BJ (cell line): ENCODE measurements at places on chromosomes 1 and 21. TPM values are rescaled to one million over a fixed set of nuclear protein-coding genes. Genes with fewer than 3 reads are reported as not detected.
A peak's percentile ranks its signal among the peaks of the same experiment; 100 is the strongest.

FCGR3A gene
- polyA plus RNA-seq = not detected in 2 replicates

GJC2 gene
- 0.77 and 0.92 TPM in 2 replicates for polyA plus RNA-seq

DNA sequence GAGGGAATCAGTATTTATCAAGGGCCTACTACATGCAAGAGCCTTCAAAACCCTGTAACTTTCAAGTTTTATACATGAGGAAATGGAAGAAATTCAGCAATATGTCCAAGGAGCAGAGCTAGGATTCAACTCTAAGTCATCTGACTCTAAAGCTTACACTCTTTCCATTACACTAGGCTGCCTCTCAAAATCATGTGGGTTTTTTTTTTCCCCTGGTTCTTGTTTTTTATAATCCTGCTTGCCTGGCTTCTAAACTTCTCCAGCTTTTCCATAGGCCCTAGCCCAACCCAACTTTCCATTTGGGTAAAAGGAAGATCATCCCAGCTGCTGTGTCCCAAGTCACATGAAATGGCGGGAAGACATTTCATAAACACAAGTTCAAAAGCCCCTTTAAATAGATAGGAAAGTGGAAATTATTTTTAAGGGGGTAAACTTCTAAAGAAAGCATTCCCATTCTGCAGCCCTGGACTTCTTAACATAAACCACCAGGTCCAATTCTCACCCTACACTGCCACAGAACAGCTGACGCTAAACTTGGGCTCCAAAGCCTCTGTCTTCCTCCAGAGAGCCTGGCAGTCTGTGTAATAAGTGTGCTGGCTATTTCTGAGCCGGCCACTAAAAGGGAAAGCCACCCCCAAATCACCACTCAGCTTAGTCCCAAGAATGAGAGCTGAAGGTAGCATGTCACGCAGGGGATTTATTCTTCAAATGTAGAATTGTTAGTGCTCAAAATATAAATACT is 46.9 kb downstream of the ITPKB start:
- DNase-seq = no peak

DNA sequence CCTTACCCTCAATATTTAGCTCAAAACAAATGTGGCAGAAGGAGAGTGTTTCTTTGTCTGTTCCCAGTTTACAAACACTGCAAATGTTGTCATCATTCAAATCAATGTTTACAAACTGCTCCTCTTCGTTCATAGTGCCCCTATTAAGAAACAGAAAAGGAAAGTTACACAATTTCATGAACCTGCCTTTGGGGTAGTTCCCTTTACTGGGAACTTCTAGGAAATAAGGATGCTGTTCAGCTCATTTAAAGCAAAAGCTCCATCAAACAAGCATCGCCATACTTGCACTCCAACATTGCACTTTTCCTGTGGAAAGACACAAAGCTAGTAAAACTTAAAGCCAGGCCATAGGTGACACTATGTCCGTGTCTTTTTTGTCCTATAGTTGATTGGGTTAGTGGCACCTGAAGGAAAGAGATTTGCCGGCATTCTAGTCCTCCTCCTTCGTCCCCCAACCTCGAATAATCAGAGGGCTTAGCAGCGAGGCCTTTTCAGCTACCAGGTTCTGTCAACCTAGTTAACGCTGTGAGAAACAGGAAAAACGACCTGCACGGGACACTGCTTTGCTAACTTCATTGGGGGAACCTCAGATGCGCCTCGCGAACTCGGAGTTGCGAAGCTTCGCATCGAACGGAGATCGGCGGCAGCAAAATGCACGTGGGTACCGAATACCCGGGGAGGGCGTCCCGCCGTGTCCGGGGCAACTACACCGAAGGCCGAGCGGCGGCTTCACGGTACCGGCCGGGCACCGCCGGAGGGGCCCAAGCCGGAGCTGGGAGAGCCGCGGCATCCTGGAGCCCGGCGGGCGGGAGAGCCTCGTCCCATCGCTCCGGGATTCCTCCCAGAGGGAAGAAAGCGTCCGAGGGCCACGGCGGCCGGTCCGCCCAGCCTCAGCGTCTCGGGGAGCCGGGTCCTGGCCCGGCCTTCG is 706 bp downstream of the C21orf91 start:
- DNase-seq = no peak

- peak; percentile 19 for DNase-seq
These were observed 70.9 kb downstream of the APP start for GRCh38 chr21:26099610-26100219.

SYF2 gene
- polyA plus RNA-seq = 15.0 and 32.6 TPM in 2 replicates

SLC50A1 gene
- 39.5 and 47.4 TPM in 2 replicates for polyA plus RNA-seq

GRCh38 chr1:10915594-10915993 is 96.9 kb upstream of the TARDBP start:
- no peak for DNase-seq

DNA sequence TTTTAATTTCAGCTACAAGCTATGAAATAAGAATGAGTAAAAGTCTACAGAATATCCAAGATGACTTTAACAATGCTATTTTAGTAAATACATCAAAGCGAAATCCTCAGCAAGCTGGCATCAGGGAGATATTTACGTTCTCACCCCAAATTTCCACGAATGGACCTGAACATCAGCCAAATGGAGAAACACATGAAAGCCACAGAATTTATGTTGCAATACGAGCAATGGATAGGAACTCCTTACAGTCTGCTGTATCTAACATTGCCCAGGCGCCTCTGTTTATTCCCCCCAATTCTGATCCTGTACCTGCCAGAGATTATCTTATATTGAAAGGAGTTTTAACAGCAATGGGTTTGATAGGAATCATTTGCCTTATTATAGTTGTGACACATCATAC is 13.7 kb upstream of the CLCA1 start:
- DNase-seq = no peak

DNA sequence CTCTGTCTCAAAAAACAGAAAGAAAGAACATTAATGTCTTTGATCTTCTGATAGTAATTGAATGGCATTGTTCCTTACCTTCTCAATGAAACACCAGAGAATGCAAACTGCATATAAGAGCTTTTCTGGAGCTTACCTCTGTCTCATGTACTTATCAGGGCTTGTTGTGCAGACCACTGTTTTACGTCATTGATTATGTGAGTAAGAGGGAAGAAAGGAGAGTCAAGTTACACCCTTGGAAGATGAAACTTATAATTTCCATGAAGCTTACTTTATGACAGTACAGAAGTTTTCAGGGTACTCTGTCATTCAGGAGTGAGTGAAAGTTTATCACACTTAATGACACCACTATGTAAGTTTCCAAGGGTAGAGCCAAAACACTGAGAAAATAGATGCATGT is 49.0 kb upstream of the MAB21L3 start:
- DNase-seq = no peak

DNA sequence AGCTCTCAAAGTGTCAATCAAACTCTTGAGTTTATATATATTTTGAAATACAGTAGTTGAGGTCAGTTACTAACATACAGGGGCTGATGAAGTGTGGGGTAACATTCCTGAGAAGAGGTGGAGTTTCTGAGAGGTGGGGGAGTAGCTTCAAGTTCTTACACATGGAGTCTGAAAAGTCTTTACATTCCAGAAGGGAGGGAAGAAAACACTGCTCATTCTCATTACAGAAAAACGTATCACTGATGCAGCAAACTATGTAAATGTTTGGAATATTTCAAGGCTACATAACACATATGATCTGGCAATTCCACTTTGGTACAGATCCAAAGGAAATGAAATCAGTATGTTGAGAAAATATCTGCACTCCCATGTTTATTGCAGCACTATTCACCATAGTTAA is 1065.8 kb upstream of the B3GALT2 start:
- DNase-seq = peak; percentile 9

- no peak for DNase-seq
These were observed 76.8 kb upstream of the TRABD2B start for GRCh38 chr1:48073798-48074530.

CLCNKB gene
- polyA plus RNA-seq = 0.42 and 0.83 TPM in 2 replicates

DNA sequence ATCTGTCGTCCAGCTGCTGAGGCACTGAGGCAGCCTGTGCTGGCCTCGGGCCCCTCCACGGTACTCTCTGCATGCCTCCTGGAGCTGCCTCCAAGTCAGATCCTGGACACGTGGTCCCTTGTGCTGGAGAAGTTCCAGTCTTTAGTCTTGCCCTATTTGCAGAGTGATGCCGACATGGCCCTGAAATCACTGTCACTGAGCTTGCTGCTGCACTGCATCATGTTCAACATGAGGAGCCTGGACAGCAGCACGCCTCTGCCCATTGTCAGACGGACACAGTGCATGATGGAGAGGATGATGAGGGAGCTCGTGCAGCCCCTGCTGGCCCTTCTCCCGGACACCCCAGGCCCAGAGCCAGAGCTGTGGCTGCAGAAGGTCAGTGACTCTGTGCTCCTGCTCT is 10.0 kb downstream of the URB2 start:
- no peak for DNase-seq

IVL gene
- polyA plus RNA-seq = 0.05 TPM in 1 of 2 replicates, not detected in the other

DNA sequence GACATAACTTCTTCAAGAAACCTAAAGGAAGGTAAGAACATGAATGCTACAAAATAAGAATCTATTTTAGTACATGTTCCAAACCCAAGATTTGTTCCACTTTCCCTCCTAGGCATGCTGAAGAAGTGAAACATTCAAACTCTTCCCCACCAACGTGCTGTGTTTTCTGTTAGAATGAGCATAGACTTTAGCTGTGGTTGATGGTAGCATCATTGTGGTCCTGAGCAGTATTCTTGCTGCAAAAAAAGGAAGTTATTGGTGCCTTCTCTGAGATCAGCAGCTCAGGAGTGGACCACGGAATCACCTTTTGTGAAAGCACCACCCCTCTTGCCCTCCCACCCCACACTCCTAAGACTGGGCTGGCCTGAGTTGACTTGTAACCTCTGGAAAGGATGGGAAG is 100.4 kb upstream of the POGK start:
- no peak for DNase-seq

GRCh38 chr1:205066141-205066818 is 18.0 kb downstream of the TMEM81 start:
- DNase-seq = no peak

DNA sequence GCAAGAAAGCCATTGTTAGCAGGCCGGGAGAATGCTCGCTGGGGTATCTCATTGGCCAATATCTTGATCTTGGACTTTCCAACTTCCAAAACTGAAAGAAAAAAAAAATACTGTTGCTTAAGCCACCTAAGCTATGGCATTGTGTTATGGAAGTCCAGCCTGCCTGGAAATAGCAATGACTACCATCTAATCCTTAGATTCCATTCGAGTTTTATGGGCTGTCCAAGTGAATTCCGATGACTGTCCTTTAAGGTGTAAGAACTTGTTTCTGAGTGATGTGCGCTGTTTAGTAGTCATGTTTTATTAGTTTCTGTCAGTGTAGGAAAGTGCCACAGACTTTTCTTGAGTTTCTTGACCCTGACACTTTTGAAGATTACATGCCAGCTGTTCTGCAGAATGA is 762.6 kb downstream of the USP25 start:
- no peak for DNase-seq

WNT2B gene
- polyA plus RNA-seq = 2.0 and 3.1 TPM in 2 replicates

USP21 gene
- 13.5 and 19.3 TPM in 2 replicates for polyA plus RNA-seq

DNA sequence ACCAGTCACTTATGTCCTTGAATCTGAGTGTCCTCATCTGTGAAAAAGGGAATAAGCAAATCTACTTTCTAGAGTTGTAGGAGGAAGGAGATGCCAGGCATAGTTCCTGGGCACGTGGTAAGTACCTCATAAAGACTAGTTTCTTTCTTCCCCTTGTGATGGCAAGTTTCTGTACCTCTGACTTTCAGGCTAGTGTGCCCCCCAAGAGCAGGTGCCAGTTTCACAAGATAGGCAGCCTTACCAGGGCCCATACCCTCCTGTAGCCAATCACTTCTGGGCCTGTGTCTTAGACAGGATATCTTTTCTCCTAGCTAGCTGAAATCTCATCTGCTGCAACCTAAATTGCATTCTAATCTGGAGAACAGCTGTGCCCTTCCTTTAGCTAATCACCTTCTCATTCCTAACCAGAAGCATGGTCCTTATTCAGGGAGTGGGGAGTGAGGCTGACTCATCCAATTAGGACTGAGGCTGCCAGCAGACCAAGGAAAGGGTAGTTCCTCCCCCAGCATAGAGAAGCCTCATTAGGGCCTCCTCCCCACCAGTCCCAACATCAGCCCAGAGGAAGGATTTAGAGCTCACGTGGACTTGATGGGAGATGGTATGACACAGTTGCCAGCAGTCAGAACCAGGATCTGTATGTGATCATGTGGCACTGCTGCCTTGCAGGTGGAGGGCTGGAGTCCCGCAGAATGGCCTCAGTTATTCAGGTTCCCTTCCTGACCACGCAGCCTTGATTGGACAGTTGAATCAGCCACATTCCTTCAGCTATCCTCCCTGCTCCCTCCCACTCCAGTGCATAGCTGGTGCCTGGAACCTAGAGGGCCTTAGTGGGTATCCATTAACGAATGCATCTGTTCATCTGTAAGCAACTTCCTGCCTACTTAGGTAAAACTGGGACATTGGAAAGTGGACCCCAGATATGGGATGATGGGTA is 7.9 kb downstream of the KLHDC8A start:
- DNase-seq = no peak

- no peak for DNase-seq
These were observed 31.5 kb upstream of the RNF187 start for GRCh38 chr1:228455715-228456114.

- DNase-seq = peak; percentile 72
These were observed 57.5 kb downstream of the MAP3K7CL start for GRCh38 chr21:29187944-29188343.

DNA sequence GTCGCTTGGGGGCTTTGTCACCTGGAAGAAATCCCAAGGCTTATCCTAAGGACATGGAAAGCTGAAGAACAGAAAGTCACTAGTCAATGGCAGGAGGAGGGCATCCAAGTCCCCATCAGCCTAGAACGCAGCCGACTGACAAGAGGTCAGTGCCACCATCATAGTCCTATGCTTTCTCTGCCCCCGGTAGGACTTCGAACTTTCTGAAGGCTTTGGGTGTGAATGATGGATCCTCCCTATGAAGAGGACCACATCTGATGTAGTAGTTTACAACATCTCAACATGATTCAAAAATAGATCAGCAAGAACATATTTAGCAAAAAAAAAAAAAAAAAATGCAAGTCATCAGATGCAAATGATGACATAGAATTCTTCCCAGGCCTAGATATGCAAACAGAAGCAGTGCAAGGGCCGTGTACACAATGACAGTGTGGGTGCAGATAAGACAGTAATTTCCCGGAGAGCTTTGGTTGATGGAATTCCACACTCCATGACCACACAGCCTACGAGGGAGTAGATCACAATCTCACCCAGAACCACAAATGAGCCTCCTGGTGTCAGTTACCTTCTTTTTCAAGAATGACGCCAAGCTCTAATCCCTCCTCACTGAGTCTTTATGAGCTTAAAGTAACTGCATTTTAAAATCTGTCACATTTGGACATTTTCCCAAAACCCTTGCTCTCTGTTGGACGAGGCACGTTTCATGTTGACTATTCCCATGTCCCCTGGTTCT is 88.2 kb downstream of the PSMG1 start:
- no peak for DNase-seq

PAQR6 gene
- polyA plus RNA-seq = 0.06 and 0.18 TPM in 2 replicates

SUSD4 gene
- 0.16 and 0.32 TPM in 2 replicates for polyA plus RNA-seq
